CD4-positive, alpha-beta T cell treated with Interleukin-1 beta for 1 hour (primary cell): ENCODE measurements at places on chromosomes 1 and 21.
A peak's percentile ranks its signal among the peaks of the same experiment; 100 is the strongest.

- no peak for DNase-seq
Observed at GRCh38 chr1:205600085-205600484, 31.7 kb downstream of the ELK4 start.

DNA sequence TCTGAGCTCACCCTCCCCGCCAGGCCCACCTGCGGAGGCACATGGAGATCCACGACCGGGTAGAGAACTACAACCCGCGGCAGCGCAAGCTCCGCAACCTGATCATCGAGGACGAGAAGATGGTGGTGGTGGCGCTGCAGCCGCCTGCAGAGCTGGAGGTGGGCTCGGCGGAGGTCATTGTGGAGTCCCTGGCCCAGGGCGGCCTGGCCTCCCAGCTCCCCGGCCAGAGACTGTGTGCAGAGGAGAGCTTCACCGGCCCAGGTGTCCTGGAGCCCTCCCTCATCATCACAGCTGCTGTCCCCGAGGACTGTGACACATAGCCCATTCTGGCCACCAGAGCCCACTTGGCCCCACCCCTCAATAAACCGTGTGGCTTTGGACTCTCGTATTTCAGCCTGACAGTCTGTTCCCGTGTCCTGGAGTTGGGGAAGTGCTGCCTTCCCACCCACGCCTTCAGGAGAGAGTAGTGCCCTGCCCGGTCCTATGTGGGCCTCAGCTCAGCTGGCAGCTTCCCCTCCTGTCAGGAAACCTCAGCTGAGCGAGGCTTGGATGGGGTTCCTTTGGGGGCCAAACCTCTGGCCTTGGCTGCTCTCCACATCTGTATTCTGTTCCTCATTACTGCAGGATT, 9.2 kb downstream of the ZBTB48 start:
- no peak for DNase-seq

DNA sequence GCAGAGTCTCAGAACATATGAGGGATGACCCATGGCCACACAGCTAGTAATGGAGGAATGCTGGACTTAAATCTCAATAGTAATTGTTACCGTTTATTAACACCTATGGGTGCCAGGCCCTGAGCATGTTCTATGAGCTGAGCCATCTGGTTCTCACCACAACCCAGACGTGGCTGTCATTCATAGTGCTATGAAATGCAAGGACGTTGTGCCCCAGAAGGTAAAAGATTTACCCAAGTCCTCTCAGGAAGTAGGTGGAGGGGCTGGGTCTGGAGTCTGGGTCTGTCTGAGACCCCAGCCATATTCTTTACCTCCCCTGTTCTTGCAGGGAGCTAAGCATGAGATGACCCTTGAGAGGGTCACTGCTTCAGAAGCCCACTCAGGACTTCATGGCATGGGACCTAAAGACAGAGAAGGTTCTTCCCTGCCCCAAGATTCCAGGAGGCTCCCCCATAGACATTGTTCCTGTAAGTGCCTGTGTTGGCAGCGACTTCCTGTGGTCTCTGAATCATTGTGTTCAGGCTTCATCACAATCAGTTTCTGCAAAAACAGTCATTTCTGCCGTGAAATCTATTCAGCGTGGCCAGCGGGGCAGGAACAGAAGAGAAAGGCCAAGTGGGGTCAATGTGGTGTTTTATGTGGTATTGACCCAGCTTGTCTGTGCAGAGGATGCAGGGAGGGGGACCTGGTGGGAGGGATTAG, 475.4 kb downstream of the PTPRU start:
- DNase-seq = no peak

DNA sequence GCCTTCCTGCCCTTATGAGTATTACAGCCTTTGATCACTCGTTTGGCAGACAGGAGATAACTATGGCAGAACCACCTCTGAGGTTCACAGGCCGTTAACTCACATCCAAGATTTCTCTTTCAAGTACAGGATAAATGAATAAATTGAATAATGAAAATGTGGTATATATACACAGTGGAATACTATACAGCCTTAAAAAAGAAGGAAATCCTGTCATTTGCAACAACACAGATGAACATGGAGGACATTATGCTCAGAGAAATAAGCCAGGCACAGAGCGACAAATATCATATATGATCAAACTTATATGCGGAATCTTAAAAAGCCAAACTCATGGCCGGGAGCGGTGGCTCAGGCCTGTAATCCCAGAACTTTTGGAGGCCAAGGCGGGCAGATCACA, 32.6 kb downstream of the TGFBR3 start:
- no peak for DNase-seq

- peak; percentile 35 for DNase-seq
Observed at GRCh38 chr1:200877839-200878551, 5.2 kb downstream of the GPR25 start.

DNA sequence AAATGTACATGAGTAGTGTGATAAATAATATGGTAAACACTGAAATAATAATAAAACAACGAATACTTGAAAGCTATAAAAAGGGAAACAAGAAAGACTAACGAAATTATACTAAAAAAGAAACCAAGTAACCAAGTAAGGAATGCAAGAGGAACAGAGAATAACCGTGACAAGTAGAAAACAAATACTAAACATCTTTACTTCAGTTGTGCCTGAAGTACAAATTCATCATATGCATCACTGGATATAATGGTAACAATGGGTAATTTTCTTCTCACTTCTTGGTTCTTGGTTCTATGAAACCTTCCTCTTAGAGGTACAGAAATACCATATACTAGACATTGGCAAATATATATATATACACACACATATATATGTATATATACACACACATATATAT, 1093.6 kb upstream of the B3GALT2 start:
- DNase-seq = no peak

DNA sequence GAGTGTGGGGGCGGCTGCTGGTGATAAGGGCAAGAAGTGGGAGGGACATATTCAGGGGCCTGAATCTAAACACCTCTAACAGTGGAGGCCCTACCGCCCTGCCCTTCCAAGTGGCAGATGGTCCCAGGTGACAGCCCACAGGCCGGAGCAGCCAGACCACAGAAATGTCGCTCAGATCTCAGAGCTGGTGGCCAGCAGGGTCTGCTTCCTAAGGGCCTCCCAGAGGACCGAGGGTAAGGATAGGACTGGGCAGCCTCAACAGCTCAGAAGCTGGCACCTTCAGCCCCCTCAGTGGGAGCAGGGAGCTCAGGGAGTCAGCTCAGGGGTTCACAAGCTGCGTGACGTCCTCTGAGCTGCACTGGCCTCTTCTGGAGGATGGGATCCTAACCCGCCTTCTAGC, 201.8 kb upstream of the ZC3H12A start:
- DNase-seq = no peak

DNA sequence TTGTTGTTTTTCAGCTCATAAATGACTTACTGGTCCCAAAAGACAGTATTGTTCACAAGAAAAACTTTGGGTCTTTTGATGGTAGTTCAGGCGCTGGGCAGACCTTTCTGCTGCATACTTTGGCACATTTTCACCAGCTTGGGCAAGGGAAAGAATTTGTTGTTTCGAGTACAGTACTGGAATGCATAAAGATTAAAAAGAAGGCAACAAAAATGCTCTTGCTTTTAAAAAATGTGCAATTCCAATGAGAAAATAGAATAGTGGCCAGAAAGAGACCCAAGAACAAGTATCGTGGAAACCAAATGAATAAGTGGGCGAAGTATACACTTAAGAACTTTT, 56.0 kb downstream of the CLIC6 start:
- no peak for DNase-seq

DNA sequence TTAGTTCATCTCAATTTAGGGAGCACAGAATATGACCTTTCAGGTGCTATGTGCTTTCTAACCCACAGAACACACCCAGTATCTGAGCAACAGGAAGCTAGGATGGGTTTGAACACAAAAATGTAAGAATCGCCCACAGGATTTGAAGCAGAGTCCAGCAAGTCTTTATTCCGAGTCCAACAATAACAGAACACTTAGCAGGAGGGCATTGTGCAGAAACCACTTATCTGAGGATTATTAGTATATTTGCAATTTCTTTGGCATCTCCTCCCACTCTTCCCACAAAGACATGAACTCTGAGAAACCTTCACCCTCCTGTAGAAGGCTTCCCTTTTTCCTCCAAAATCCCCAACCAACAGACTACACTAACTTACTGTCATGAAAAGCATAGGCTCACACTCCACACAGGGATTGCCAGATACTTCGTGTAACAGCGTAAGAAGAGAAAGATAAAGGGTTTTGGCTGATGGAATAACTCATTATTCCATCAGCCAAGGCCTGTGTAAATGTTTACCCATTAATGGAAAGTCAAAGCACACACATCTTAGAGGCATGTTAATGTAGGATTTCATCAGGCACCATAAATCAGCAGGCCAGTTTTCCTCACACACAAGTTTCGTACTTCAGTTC, 16.1 kb downstream of the SIPA1L2 start:
- no peak for DNase-seq

DNA sequence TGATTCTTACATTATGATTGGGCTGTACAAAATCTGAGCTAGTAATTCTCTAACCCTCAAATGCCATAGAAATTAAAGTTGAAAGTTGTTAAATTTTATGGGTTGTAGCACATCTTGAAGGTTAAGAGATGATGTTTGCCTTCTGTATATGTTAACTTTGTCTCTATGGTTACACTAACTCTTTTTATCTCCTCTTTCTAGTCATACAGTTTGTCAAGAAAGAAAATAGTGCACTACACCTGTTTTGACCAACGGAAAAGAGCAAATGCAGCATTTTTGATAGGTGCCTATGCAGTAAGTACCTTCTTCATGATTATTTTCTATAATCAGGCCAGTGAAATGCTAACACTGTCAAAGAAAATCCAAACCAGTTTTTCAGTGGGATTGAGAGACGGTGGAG, 38.2 kb downstream of the CDC14A start:
- peak; percentile 44 for DNase-seq

DNA sequence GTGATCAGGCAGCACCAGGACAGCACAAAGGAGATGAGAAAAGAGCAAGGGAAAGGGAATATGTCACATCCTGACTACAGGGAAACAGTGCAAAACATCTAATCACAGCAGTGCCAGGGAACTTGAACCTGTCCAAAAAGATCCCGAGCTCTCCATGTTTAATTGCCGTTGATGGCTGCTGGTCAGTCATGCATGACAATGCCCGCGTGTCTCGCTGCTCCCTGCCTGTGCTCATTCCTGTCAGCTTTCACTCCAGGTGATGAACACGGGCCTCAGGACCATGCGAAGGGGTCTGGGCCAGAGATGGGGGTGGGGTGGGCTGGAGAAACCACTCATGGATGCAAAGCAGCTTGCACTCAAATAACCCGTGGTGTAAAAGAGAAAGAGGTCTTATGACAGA, 287.0 kb downstream of the GPATCH2 start:
- no peak for DNase-seq

DNA sequence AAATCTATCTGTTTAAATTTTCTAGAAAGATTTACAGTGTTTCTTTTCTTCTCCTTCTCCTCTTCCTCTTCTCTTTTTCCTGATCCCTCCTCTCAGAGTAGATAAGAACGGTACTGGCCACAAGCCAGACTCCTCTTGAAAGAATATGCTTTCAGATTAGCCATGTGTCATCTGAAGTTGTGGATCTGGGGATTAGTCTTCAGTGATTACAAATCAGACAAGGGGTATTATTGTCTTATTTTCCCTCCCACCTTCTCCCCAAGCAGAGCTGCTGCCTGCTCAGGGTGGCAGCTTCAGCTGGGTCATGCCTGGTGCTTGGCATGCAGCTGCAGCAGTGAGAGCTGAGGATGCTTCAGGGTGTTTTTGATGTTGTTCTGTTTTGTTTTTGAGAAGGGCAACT, 42.7 kb downstream of the SGIP1 start:
- DNase-seq = no peak

DNA sequence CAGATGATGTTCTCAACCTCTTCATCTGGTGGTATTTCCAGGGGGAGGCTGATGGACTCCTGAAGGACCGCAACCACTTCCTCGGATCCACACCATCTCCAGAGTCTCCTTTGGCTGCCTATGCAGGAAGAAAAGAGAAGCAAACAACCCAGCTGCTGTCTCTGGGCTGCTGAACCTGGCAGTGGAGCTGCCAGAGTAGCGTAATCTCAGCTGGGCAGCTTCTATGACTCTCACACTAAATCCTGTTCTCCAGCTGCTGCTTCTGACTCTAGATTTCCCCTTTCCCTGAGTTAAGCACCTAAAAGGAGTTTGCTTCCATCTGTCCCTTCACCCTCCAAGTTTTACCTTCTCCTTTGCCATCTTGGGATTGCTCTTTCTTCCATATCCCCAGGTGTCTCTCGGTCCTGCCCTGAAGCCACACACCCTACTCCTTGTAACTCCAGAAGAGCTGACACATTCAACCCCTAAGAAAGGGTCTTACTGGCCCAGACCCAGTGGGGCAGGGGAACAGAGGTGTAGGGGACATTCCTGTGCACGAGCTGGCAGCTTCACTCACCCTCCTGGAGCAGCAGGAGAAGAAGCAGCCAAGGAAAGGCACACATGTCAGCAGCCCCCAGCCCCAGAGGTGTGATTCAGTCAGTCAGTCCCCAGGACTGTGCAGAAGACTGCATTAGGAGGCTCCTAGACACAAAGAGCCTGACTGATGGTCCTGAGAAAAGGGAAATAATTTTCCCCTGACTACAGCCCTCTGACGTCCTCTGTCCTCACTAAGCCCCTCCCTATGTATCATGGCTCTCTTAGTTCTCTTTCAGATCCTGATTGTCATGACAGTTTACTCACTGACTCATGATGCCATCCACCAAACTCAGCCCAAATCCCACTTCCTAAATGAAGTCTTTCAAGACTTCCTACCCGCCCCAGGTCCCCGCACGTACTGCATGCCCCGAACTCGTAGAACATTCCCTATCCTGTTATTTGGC, at the start of gene SLAMF9:
Gene SLAMF9, minus strand, starts transcription at position 702 of the 980 bp plus-strand sequence. Its CDS starts 100 bp downstream, at position 602.
- DNase-seq = no peak

GRCh38 chr1:228015276-228016180, 8.7 kb downstream of the WNT3A start:
- no peak for DNase-seq

DNA sequence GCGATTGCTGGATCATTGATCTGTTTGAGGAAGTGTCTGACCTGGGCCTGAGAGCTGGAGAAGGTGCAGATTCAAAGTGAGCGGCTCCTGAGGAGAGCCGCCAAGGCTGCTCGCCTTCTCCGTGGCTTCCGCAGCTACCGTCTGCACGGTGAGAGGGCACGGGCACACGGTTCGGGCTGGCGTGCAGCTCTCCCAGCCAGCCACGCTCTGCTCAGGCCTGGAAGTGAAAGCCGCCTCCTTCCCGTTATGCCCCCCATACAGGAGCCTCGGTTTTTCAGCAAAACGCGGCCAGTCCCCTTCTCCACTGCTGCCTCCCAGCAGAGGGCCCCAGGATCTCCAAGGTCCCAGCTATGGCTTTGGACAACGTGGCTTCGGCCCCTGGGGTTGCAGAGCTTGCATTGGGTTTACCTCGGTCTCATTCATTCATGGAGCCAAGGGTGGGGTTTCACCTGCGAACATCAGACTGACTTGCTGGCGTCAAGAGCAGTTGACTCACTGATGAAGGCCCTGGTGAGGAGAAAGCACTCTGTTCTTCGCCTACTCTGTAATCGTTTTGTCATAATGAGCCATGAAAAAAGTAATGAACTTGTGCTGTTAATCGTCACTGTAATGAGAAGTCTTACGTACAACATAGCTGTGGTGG, 24.4 kb upstream of the PDXK start:
- no peak for DNase-seq

- DNase-seq = no peak
Observed at GRCh38 chr1:115184260-115184950, 95.1 kb upstream of the TSPAN2 start.
